ENCODE measurements at places on chromosomes 5 and 9. TPM values are rescaled to one million over a fixed set of nuclear protein-coding genes. Genes with fewer than 3 reads are reported as not detected.

- no peak overlapping the region for H3K4me3 ChIP-seq
- H3K27me3 ChIP-seq: no peaks in the 10 kb centered on the region
These were observed 18.0 kb upstream of the VLDLR start for GRCh38 chr9:2603621-2604020.

DNA sequence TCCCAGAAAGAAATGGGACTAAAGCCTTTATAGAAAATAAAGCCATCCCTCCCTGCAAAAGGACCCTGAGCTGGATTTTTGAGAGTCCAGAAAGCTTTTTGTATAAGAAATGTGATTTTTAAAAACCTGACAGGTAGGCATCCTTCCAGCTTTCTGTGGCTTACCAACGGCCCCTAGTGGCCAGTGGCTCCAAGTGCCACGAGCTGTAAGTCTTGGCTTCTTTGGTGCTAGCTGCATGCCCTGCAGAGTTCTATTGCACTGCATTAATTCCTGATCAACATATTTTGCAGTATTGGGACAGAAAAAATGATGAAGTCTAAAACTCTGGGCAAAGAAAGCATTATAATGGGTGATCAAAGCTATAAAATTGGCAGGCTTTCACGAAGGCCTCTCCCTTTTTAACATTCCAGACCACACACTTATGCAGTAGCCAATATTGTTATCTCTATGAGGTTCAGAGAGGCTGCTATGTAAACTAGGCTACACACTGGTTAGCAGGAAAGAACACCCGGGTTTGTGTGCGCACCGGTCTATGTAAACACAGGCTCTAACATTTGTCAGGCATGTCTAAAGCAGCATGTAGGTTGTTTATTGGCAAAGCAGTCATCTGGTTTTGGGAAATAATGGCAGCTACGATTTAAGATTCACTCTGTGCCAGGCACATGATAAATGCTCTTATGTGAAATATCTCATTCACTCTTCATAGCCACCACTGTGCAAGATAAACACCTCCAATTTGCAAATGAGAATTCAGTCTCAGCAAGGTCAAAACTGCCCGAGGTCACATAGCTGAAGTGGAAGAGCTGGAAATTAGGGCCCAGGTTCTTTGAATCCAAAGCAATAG is 55.2 kb downstream of the NMUR2 start:
- no peak for DNase-seq
- H3K4me1 ChIP-seq: no peaks in the 10 kb centered on the region
- no peak overlapping the region for H3K4me3 ChIP-seq
- no peaks in the 10 kb centered on the region for H3K27me3 ChIP-seq
- no peak overlapping the region for H3K27ac ChIP-seq

- H3K4me3 ChIP-seq: no peak overlapping the region
- H3K36me3 ChIP-seq: no peaks in the 10 kb centered on the region
- H3K4me1 ChIP-seq: no peaks in the 10 kb centered on the region
- H3K27me3 ChIP-seq: no peaks in the 10 kb centered on the region
- DNase-seq: no peak
These were observed 343.8 kb downstream of the CAAP1 start for GRCh38 chr9:26548781-26549290.

Gene TXNDC8
- polyA plus RNA-seq: not detected

- H3K27ac ChIP-seq: peak within 1 kb of the TSS; percentile 100
- DNase-seq: peak; percentile 80
- H3K27me3 ChIP-seq: no peaks in the 10 kb centered on the region
- H3K36me3 ChIP-seq: no peaks in the 10 kb centered on the region
- peak within 1 kb of the TSS; percentile 83 for H3K4me3 ChIP-seq
These were observed at the start of gene FER for GRCh38 chr5:108747774-108748400. Gene FER, plus strand, starts transcription at chr5:108747897. Its CDS starts 50,286 bp downstream, at chr5:108798183.

DNA sequence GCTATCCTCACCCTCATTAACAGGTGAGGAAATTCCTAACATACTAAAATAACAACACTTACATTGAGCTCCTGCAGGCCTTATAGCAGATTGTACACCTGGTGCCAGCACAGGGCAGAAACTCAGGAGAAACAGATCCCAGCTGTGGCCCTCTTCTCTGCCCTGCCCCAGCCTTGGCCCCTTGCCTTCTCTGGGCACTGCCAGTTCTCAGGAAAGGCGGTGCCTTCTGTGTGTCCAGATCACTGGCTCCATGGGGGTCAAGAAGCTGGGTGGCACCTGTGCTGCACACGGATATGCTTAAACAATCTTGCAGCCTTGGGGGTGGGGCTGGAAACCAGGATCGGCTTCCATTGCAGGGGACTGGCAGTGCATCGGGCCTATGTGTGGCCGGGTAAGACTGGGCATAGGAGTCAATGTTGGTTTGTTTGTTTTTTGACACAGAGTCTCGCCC is 19.3 kb downstream of the KYAT1 start:
- no peak overlapping the region for H3K27ac ChIP-seq
- DNase-seq: no peak
- no peaks in the 10 kb centered on the region for H3K36me3 ChIP-seq
- H3K27me3 ChIP-seq: no peaks in the 10 kb centered on the region

GRCh38 chr5:83509540-83509939 is 38.0 kb downstream of the VCAN start:
- H3K27ac ChIP-seq: no peak overlapping the region
- H3K4me1 ChIP-seq: no peaks in the 10 kb centered on the region
- H3K36me3 ChIP-seq: no peaks in the 10 kb centered on the region
- no peaks in the 10 kb centered on the region for H3K27me3 ChIP-seq

Gene MLANA
- not detected for polyA plus RNA-seq

DNA sequence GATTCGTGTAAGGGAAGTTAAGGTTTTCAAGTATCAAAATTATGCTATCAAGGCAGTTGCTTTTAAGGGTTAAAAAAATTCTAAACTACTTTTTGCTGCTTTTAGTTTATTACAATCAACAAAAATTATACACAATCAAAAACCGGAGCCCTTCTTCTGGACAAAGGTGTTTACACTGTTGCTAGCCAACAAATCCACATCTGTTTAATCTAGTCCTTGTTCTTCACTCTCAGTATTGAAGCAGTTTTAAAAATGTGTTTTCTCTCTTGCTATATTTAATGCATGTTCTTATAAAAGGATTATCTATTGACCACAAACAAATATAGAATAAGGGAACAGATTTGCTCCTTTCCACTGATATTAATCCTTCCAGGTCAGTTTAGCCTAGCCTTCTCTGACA is 2.5 kb downstream of the FEM1C start:
- H3K4me3 ChIP-seq: peak overlapping the region; percentile 92
- peak overlapping the region; percentile 63 for H3K27ac ChIP-seq
- H3K27me3 ChIP-seq: no peaks in the 10 kb centered on the region

Gene FAM120A
- polyA plus RNA-seq: 79.2 TPM

GRCh38 chr9:129282731-129283211 is 104.7 kb upstream of the IER5L start:
- no peak overlapping the region for H3K27ac ChIP-seq
- no peaks in the 10 kb centered on the region for H3K36me3 ChIP-seq
- DNase-seq: no peak
- H3K4me3 ChIP-seq: no peak overlapping the region
- peaks cover 14% of the 10 kb centered on the region for H3K4me1 ChIP-seq

Gene MYO10
- 16.1 TPM for polyA plus RNA-seq

DNA sequence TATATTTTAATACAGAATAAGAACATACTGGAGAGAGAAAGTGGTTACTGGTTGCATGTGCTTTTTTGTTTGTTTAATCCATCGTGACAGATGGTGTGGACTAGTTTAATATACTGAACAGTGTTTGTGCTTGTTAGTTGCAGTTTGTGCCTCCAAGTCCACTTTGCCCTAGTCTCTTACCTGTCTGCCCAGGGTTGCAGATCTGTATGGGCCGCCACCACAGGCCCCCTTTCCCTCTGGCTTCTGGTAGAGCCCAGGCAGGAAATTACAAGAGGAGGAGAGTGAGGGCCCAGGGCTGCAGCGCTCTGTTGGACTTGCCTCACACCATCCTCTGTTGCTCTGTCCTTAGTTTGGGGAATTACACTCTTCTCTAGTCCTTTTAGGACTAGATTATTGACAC is 166.4 kb downstream of the KDM4C start:
- no peak overlapping the region for H3K4me3 ChIP-seq
- H3K27me3 ChIP-seq: no peaks in the 10 kb centered on the region
- H3K36me3 ChIP-seq: no peaks in the 10 kb centered on the region
- H3K4me1 ChIP-seq: peaks cover 4% of the 10 kb centered on the region

Gene PDLIM4
- 79.3 TPM for polyA plus RNA-seq

Gene CNTLN
- 2.4 TPM for polyA plus RNA-seq

Gene GDF9
- polyA plus RNA-seq: 0.21 TPM

Gene UCK1
- 15.4 TPM for polyA plus RNA-seq

DNA sequence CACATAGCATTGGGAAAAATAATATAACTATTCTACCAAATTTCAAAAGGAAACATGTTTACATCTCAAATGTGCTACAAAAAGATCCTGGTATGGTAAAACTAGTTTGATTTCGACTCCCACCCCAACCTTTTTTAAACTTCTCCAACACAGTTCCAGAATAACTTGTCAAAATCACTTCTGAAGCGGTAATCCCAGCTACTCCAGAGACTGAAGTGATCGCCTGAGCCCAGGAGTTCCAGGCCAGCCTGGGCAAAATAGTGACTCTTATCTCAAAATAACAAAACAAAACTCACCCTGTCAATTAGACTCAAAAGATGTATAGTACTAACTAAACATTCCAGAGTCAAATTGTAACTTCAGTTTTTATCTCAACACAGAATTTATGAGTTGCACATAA is 71.3 kb upstream of the RNF38 start:
- H3K27ac ChIP-seq: peak overlapping the region; percentile 63
- H3K4me1 ChIP-seq: peaks cover 12% of the 10 kb centered on the region
- no peak overlapping the region for H3K4me3 ChIP-seq
- H3K36me3 ChIP-seq: no peaks in the 10 kb centered on the region

Gene HTR4
- 0.09 TPM for polyA plus RNA-seq

DNA sequence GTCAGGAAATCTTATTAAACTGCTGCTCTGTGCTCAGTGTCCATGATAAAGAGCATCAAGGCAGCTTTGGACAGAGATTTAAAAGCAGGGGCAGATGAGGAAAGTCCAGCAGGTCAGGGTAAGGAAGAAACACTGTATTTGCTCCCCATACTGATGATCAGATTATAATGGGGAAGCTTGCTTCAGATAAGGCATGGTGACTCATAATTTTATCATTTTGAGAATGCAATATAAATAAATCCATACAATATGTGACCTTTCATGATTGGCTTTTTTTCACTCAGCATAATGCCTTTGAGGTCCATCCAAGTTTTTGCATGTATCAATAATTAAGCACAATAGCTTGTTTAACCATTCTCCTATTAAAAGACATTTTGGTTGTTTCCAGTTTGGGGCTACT is 48.1 kb upstream of the LHFPL2 start:
- H3K27ac ChIP-seq: no peak overlapping the region
- H3K4me3 ChIP-seq: no peak overlapping the region
- DNase-seq: no peak
- H3K4me1 ChIP-seq: peaks cover 32% of the 10 kb centered on the region
- H3K27me3 ChIP-seq: no peaks in the 10 kb centered on the region

All from keratinocyte (primary cell).